HuH-7 (cell line): ENCODE measurements at places on chromosomes 16 and 17.

- DNase-seq, result peak; percentile 45
Observed at GRCh38 chr16:78292844-78293380, 193.5 kb downstream of the WWOX start.

DNA sequence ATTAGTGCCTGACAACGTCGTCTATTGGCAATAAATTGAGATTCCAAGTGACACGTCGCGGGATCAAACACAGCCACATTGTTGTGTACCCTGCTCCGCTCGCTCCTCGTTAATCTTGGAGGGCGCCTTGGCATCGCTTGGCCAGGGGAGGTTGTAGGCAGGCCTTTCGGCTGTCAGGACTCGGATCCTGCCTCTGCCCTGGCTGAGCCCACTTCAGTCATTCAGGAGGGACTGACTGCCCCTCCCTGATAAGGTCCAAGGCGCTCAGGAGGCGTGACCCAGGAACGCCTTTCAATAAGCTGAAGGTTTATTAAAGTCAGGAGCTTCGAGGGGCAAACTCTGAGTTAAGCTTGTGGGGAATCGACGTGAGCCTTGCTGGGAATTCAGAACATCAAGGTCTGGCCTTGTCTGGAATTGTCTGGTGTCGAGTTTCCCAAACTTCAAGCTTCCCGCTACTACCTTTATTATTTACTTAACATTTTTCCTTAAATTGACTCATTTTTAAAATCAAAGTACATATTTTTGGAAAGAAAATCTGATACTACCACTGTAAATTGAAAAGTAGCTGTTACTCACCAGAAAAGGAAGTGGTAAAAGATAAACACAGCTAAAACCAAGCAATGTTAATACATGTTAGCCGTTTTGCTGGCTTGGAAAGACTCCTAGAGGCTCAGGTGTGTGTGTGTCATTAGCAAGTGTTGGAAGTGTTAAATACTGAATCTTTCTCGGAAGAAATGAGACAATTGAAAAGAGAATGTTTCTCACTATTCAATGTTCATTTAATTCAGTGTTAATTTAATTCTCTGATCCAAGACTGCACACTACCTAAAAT lies 5.3 kb upstream of the IRX3 start:
- DNase-seq, result no peak

- peak; percentile 90 for DNase-seq
Observed at GRCh38 chr16:89257757-89258465, 40.4 kb downstream of the ZNF778 start.

DNA sequence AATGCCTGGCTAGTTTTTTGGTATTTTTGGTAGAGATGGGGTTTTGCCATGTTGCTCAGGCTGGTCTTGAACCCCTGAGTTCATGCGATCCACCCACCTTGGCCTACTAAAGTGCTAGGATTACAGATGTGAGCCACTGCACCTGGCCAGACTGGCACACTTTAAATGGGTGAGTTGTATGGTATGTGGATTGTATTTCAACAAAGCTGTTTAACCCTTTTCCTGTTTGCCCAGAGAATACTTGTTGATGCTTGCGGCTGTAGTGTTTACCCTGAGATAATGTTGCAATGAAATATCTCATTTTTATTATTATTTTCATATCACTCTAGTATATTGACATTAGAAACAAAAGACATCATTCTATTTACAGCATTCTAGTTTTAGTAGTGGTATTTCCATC lies 17.1 kb upstream of the TMEM94 start:
- DNase-seq, result no peak

DNA sequence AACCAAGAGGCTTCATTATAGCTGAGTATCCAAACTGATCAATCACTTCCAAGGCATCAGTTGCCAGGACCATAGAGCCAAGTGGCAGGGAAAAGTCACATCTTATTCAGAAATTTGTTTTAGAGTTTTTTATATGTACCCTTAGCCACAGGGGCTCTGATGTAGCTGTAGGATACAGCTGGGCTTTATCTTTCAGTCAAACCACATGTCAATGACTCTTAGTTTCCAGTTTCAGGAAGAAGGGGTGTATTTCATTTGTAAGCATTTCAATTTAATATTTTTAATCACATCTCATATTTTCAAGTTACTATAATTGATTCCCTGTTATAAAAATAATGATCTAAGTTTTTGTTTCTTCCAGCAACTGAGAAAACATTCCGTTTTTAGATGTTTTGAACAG lies 2.9 kb upstream of the FLCN start:
- DNase-seq, result no peak

DNA sequence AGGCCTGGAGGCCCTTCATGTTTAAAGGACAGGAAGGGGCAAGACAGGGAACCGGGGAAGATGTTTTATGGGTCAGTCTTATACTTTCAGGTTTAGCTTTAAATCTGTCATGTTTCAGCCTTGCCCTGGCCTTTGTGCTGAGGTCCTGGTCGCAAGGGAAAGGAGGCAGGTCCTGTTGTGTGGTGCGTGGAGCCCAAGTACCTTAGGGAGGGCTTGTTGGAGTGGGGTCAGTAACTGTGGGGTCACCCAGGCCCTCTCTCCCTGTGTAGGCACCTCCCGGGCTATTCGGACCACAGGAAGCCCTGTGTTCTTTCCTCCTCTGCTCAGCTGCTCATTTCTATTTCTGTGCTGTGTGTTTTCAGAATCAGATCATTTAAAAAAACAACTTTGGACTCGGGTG lies 42.7 kb downstream of the MPRIP start:
- DNase-seq, result no peak

DNA sequence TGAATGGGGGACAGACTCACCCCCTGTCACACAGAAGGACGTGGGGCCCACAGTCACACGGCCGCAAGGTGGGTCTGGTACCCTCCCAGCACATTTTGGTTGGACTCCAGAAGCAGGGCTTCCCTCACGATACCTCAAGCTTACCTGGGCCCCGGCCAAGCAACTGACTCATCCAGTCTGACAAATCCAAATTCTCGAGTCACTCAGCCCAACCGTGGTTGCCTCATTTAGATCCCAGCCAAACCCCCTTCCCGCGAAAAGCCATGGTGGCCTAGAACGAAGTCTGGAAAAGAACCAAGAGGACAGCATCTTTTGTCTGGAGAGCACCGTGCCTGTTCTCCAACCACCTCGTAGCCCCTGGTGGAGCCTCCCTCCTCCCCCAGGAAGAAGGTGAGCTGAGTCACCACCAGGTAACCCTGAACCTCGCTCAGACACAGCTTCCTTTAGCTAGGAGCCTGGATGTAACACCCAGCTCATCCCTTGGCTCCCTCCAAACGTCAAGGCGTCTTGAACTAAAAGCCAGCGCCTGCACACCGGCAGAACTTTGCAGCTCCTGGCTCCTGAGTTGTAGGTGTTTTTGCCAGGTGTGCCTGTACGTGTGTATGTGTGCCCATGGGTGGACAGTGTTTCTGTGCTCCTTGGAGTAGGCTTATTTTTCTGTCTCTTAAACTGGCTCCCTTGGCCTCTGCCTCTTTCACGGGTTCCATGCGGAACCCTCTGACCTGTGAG lies 78.9 kb downstream of the CMIP start:
- no peak for DNase-seq

DNA sequence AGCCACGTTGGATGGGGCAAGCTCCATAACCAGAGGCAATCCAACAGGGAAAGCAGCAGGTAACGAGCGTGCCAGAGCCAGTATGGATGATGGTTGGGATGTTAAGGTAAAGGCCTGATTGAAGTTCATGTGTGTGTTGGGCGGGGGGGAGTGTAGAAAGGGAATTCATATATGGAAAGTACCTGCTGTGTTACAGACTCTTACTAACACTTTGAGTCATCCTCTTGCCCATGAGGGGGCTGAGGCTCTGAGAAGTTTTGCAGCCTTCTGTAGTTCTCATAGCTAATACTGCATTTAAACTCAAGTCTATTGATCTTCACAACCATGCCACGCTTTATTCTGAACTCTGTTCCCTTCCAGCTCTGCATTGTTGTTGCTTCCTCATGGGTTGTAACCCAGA lies 28.5 kb downstream of the SYCE1L start:
- DNase-seq, result no peak

DNA sequence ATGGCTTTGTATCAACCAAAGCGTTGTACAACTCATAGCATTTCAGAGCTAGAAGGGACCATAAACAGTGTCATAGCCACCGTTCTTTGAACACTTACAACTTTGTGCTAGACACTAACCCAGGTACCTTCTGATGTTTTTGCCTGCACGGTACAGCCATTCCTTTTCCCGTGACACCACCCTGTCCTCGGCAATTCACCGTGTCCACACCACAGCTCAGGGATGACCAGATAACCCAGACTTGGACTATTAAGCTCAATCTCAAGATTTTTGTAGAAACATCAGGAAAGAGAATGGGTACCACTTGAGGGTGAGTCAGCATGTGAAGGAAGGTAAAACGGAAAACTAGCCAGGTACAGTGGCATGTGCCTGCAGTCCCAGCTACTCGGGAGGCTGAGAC lies 9.8 kb upstream of the CBFB start:
- DNase-seq, result no peak

GRCh38 chr16:69471121-69471520 lies 46.7 kb downstream of the CYB5B start:
- no peak for DNase-seq

GRCh38 chr17:28970879-28971278 lies 19.6 kb upstream of the PHF12 start:
- no peak for DNase-seq

DNA sequence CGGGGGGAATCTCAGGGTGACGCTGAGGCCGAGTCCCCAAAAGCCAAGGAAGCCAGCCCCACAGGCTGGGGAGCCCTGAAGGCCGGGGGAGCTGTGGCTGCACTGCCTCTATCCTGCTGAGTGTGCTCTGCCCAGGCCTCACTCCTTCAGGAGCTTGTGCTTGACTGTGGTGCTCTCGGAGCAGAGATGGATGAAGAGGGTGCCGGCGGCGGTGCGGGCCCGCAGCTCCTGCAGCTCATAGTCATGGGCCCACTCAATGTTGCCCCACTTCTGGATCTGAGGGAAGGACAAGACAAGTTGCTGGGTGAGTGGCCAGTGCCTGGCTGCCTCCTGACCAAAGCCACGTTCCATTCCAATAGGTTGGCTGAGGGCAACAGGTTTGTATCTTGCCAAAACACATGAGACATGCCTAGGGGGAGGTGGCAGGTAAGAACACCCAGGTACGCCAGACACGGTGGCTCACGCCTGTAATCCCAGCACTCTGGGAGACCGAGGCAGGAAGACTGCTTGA lies 20.5 kb downstream of the ATPAF2 start:
- DNase-seq, result no peak

- no peak for DNase-seq
Observed at GRCh38 chr17:956905-957304, 22.7 kb downstream of the NXN start.

DNA sequence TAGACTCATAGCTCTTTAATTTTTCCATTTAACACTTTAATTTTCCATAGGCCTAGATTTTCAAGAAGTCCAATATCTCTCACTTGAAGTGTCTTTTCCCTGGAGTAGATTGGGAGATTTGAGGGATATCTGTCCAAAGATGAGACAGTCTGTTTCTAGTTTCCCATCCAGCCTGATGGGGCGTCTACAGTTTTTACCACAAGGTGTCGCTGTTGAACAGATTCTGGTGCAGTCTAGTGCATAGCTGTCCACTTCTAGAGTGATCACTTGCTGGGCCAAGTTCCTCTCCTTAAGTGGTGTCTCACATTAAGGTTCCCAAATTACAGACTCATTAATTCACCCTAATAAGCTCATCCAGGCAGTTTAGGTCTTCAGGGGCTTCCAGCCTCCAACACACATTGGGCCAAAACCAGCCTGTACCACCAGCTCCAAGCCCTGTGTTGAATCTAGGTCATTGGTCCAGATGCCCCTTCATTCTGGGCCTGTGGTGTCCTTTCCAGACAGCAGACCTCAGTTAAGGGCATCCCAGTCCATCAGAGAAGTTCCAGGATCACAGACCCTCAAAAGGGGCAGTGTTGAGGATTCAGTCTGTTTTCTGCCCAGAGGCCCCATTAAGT lies 9.4 kb downstream of the SNX20 start:
- DNase-seq, result peak; percentile 39

- no peak for DNase-seq
Observed at GRCh38 chr16:54933281-54934011, 2.8 kb downstream of the IRX5 start.

DNA sequence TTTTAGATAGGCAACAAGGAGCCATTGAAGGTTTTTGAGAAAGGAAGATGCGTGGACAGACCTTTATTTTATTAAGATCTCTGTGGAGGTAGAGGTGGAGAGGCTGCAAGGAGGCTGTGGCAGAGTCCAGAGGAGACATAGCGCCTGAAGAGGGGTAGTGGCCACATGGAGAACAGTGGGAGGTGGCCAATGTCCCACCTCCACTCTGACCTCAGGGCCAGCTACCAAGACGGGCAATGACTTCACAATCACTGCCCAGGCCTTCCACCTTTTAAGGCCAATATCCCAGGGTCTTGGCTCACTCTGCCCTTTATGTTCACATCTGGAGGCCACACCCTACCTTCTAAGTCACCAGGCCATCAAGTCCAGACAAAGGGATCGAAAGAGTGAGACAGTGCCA lies at the start of gene C16orf78:
Gene C16orf78 (plus strand): TSS at position 301 of the 400 bp plus-strand sequence. CDS start 136 bp downstream, outside the sequence.
- no peak for DNase-seq

GRCh38 chr17:2416010-2416734 lies 15.3 kb upstream of the MNT start:
- DNase-seq, result peak; percentile 76

DNA sequence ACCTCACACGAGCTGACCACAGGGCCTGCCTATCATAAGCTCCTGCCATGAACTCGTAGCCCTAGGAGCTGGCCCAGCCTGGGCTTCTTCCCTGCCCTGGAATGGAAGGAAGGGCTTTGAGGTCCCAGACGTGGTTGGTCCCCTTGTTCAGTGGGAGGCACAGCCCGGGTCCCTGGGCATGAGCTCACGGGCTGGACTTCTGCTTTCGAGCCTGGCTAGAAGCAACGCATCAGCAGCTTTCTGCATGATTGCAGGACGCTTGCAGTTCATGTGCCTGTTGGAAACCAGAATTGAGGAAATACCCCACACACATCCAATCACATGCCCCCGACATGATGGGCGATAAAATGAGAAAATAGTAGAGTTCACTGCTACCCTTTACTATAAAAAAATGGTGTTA lies 293.3 kb downstream of the MAF start:
- DNase-seq, result no peak
